Activated effector memory CD4-positive, alpha-beta T cell treated with Interleukin-2 at 50 U/mL for 16 hours (primary cell): ENCODE measurements at places on chromosomes 16 and 17.

- no peak for DNase-seq
Observed at GRCh38 chr16:47627085-47627639, 166.0 kb downstream of the PHKB start.

DNA sequence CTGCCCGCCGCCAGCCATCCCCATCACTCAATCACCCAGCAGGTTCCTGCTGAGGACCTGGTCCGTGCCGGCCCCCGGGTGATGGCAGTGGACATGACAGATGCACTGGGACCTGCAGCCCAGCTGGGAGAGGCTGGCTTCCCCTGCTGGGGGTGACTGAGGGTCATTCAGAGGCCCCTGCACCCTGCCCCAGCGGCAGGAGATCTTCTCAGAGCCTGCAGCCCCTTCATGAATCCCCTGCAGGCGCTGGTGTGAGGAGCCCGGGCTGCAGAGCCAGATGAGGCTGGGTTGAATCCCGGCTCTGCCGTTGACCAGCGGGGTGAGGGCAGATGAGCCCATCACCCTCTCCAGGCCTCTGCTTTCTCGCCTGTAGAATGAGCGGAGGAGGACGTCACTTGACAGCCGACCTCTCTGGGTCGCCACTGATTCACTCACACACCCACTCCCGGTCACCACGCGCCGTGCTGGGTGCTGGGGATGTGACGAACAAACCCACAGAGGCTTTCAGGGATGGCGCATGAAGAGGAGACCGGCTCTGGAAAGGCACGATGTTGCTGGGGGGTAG is 95.2 kb upstream of the CIBAR2 start:
- DNase-seq = no peak

GRCh38 chr17:69597898-69598692 is 183.6 kb downstream of the MAP2K6 start:
- no peak for DNase-seq

DNA sequence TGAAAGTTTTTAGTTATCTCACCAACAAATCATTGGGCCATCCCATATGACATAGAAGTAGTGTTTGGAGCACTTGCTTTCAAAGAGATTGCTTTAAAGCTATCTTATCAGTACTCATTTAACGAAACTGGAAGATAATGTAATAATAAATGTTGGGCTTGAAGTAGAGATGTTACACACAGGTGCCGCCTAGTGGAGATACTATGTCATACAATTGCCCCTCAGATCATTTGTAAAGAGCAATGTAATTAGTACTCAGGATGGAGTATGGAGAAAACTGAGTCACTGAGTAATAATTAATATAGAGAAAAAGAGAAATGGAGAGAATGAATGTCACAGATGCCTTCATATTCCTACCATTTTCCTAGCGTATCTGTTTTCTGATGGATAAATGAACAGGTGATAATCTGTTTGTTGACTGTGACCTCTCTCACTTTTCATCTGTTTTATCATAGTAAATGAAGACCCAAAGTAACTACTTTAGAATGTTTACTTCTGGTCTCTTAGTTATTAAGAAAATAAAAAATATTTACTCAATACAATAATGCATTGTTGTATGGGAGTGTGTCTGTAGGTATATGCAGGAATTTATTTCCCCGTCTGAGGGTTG is 80.4 kb downstream of the EFCAB5 start:
- DNase-seq = no peak

- DNase-seq = no peak
Observed at GRCh38 chr17:79779084-79779529, 1.2 kb downstream of the CBX2 start.

GRCh38 chr17:59406808-59407381 is 75.4 kb downstream of the YPEL2 start:
- DNase-seq = no peak

- no peak for DNase-seq
Observed at GRCh38 chr16:5551909-5552308, 454.3 kb upstream of the EEF2KMT start.

DNA sequence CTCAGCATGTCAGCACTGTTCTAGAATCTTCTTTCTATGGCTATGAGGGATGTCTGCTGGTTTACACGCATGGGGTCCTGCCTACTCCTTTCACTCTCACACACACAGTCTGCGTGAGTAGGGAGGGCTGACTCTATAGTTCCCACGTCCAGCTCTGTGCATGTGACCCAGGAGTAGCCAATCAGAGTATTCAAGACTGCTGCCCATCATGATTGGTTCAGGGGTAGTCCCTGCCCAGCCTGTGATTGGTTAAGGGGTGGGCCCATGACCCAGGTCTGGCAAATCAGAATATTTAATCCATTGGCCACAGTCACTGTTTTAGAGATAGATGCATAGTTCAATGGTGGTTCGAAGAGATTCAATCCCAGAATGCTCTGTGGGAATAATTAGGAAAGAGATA is 151.3 kb upstream of the IRX3 start:
- DNase-seq = no peak

DNA sequence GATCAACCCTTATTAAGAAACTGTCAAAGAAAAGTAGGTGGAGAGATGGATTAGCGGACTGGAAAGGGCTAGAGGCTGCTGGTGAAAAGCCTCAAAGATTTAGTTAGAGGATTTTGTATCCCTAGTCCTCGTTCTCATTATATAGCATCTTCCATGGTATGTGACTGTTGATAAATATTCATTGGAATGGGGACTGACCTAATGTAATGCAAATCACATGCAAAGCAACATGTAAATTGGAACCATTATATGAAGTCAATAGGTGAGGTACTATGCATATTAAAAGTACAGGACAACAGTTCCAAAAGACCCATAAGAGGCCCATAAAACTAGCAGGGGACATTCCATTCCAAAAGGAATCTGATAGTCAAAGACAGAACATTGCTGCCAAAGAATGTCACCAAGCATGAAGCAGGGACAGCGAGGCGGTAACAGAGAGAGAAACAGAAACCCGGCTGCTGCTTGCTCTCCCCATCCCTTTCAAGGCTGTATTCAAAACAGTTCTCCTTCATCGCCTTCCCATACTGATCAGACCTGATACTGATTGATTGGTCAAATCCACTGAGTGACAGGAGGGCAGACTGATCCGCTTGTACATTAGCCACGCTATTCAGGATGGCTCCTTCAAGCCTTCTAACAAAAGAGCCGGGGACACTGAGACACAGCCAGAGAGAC is 44.5 kb downstream of the SOX9 start:
- no peak for DNase-seq

DNA sequence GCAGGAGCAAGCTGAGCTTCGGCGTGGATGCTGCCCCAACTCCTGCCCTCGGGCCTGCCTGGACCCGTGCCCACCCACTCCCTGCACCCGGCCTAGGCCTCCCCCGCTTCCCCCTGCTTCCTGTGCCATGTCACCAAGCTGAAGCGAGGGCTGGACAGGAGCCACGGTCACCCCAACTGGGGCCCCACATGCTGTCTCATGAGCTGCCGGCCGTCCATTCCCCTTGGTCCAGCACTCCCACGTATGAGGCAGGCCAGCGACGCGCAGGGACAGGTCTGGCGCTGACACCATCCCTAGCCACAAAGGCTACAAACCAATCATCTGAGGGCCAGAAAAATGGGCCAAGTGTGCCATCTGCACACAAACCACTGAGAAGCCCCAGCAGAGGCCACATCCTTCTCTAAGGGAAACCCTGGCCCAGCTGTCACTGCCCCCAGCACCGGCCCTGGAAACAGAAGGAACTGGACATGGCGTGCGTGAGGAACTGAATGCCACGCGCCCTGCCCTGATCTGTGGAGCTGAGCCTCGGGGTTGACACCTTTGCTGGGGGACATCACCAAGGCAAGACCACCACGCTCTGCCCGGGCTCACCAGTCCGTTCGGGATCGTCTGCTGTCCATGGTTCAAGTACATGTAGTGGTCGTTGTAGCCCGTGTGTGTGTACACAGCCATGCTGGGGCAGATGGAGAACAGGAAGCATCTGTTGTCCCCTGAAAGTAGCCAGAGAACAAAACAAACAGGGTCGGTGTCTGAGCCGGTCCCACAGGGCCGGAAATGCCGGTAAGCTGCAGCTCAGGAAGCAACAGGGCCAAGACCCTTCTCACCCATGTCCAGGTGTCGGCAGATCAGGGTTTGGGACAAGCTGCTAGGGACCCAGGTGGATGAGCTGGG is 22.2 kb downstream of the MEAK7 start:
- no peak for DNase-seq

DNA sequence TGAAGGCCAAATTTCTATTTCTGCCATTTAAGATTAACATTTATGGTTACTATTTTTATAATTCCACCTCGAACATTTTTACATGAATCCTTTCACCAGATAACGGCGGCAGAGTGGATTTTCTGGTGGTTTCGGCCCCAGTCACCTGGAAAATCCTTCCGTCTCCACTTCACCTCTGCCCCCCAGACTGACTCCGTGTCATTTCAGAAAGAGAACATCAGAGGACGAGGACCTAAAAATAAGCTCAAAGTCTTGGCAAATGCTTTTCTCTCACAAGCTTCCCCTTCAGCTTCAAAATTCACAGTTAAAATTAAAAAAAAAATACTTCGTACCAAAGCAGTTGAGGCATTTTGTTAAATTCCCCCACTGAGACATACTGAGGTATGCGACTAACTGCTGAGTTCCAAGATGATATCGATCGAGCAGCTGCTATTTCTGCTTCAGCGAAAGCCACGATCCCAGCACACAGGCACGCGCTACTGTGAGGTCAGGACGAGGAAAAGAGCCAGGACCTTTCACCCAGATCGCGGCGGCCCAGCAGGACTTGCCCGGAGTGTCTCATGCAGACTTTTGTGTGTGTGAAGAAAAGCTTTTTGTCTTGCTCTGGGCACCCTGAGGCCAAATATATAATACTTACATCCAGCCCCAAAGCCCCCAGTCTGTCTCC is 36.8 kb downstream of the ASPA start:
- DNase-seq = no peak

- DNase-seq = no peak
Observed at GRCh38 chr16:69890114-69890891, 60.8 kb upstream of the CLEC18A start.

DNA sequence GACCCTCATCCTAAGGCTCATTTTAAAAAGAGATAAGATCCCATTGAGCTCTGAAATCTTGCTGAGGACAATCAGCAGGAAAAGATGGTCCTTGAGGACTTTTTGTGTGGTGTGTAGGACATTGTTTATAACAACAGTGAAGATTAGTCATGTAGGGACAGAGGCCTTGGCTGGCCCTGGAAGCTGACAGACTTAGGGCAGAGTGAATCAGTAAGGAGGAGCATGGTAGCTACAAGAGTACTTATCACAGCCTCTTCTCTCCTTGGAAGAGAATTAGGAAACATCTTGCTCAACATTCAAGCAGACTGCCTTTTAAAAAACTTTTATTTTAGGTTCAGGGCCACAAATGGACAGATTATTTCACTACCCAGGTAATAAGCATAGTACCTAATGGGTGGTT is 665.9 kb upstream of the SALL1 start:
- DNase-seq = no peak

DNA sequence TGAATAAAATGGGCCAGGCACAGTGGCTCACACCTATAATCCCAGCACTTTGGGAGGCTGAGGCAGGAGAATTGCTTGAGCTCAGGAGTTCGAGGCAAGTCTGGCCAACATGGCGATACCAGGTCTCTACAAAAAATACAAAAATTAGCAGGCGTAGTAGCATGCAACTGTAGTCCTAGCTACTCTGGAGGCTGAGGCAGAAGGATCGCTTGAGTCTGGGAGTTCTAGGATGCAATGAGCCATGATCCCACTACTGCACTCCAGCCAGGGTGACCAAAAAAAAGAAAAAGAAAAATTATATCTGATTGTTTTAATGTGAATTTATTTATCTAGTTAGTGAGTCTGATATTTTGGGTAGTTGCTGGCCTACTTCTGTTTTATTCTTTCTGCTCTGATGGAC is 7.0 kb downstream of the IL34 start:
- no peak for DNase-seq

DNA sequence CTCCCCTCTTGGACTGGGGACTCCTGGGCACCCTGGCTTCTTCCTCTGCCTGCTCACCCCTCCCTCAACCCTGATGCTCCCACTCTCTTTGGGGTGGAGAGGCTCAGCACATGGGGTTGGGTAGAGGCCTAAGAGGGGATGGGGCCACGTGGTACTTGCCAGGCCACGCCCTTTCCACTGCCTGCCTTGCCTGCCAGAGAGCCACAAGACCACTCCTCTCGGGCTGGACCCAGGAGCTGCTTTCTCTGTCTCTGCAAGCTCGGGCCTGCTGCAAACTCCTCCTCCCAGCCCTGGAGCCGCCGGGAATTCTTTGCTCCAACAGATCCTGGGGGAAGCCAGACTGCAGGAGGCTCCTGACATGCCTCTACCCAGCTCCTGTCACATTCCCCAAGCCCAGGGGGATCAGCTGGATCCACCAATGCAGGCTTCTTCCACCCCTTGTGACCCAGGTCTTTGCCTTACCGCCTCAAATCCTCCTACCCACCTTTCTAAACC is 11.8 kb downstream of the DLX4 start:
- DNase-seq = no peak

- no peak for DNase-seq
Observed at GRCh38 chr17:74240618-74241205, 27.3 kb downstream of the TTYH2 start.

DNA sequence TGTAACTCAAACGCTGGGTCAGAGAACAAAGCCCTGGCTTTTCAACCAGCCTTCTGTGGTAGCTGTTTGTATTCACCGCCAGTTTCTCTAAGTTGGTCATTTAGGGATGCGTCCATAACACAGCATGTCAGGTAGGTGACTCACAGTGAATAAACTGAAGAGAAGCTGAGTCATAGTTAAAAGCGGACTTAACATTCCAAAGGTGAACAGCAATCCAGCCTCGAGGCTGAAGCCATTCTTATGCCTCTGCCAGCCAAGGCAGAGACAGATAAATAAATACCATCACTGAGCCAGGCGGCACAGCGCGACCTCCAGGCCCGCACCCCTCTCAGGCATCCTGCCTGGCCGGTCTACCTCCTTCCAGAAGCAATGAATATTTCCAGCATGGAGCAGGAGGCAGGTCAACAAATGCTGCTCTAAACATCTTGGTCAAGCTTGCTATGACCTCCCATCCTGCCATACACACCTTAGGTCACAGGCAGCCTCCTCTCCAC is 12.4 kb upstream of the CACNG4 start:
- DNase-seq = no peak

- DNase-seq = no peak
Observed at GRCh38 chr17:37358098-37358829, 17.5 kb upstream of the C17orf78 start.

DNA sequence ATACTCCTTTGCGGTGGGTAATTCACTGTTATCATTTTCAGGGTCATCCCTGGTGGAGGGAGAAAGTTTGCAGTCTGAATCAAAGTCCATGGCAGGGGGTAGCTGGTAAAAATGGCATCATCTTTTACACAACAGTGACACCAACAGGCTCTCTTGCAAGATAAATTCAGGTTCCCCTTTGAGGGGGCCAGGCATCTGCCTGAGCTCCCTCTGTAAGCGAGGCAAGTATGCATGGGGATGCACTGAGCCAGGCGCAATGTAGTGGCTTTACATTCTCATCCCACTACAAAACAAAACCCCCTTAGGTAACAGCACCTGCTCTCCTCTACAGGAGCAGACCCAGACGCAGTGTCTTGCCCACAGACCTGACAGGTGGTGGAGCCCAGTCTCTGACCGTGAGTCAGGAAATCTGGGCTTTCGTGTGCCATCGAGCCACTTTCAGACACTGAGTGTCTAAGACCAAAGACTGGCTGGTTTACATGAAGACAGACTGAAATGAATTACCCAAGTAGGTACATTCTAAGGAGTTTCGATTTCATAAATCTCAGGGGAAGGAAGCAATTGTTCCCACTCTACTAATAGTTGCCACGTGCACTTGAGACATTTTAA is 17.7 kb downstream of the LITAFD start:
- no peak for DNase-seq

- DNase-seq = no peak
Observed at GRCh38 chr17:49316258-49316570, 45.8 kb downstream of the ZNF652 start.

GRCh38 chr17:43905985-43906852 is 1.1 kb downstream of the MPP2 start:
- DNase-seq = no peak
